ENCODE measurements at places on chromosomes 12 and 14.

DNA sequence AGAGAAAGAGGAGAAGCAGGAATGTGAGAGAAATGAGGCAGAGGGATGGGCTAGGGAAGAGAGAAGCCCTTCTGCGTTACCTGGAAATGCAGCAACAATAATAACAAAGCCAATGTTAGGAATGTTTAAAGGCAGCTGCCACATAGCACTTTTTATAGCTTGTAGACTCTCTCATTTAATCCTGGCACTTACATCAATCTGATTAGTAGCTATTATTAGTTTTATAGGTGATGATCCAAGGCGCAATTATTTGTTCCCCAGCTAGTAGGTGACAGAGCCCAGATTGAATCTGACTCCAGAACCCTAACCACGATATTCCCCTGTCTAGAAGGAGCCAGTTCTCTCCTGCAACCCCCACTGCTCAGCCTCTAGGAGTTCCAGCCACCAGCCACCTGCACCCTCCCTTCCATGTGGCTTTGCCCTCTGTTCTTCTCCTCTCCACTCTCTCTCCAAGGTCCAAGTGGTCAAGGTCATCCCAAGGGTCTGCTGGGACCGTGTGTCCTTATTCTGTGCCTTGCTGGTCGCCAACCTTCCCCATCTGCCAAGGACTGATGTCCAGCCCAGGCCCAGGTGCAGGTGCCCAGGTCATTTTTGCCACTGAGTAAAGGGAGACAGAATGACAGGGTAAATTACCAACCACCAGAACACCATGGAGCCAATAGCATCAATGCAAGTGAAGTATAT lies 29.4 kb upstream of the CIPC start:
- no peak for DNase-seq

- DNase-seq: no peak
Measured at GRCh38 chr12:116597886-116598285, 38.7 kb downstream of the MAP1LC3B2 start.

DNA sequence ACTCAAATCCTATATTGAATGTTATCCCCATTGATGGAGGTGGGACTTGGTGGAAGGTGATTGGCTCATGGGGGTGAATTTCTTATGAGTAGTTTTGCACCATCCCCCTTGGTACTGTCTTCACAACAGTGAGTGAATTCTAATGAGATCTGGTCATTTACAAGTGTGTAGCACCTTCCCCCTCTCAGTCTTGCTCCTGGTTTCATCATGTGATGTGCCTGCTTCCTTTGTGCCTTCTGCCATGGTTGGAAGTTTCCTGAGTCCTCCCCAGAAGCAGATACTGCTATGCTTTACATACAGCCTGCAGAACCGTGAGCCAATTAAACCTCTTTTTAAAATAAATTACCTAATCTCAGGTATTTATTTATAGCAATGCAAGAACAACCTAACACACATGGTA lies 302.4 kb upstream of the KITLG start:
- no peak for DNase-seq

GRCh38 chr14:103428723-103429556 lies 43.7 kb downstream of the MARK3 start:
- no peak for DNase-seq

GRCh38 chr14:67526676-67527459 lies 6.2 kb upstream of the PLEKHH1 start:
- DNase-seq: no peak

GRCh38 chr14:65040666-65041433 lies 54.2 kb downstream of the FNTB start:
- no peak for DNase-seq

DNA sequence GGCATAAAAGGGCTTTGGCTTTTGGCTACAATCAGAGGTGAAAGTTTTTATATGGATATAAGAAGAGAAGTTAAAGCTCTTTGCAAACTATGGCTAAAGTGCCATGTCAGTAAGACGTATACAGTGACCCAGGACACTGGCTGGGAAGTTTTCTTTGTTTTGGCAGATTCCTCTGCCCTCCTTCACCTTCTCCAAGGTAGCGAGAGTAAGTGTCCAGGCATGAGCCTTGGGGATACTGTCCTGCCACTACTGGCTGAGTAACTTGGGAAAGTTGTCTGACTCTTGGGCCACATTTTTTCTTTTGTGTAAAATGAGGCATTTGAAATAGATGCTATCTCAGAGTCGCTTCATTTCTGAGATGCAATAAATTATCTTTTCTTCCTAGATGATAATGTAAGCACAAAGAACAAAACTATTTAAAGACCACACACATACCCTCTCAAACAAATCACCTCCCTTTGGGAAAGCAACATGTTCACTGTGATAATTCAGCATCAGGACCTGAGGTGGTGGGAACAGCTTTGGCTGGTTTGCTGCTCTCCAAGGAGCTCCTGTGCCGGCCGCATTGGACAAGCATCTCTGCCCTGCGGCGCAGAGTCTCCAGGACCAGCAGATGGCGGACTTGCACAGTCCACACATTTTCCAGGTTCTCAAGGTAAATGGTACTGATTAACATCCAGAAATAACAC lies 106.3 kb downstream of the PTCSC3 start:
- no peak for DNase-seq

DNA sequence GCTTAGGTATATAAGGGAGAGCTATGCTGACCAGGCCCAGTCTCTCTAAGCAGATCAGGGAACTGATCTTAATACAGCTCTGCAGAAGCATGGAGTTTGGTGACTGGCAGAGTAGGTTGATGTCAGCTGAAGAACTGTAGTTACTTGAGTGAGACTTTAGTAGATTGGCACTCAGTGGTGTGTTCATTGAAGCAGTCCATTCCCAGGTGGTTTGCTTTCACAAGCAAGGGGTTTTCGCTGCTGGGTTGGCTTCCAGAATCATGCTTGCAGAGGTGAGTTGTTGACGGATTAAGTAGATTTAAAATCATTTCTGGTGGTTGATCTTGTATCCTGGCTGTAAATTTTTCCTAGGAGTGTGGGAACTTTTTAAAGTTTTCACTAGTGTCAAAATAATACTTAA lies 6.5 kb upstream of the DHRS7 start:
- no peak for DNase-seq

DNA sequence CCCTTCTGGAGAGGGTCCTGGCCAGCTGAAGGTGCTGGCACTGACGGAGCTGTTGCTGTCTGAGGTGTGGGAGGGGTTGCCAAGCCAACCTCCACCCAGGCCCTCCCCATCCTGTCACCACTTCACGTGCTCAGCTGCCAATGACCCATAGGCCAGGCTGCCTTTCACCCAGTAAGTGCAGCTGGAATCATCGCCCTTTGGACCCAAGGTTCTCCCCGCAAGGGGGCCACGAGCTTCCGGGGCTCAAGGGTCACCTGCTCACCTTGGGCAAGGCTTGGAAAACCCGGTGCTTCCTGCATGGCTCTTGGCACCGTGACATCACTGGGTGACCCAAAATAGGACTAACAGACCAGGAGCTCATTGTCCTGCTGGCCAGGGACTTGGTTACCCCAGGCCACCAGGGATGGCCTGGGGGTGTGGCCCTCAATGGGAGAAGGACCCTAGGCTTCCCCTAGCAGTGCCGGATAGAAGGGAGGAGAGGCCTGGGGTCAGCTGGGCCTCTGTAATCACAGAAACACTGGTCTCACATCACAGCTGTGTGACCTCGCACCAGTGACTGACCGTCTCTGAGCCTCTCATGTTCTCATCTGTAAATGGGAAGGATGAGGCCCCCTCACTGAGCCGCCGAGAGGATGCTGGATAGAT lies 51.3 kb downstream of the CCDC85C start:
- DNase-seq: no peak

GRCh38 chr12:90253674-90254181 lies 545.1 kb upstream of the ATP2B1 start:
- peak; percentile 1 for DNase-seq

GRCh38 chr12:104175726-104176247 lies 37.8 kb upstream of the NFYB start:
- DNase-seq: no peak

GRCh38 chr12:6052940-6053329 lies 71.5 kb downstream of the VWF start:
- DNase-seq: no peak

GRCh38 chr12:50200552-50201273 lies 33.5 kb upstream of the CERS5 start:
- no peak for DNase-seq

DNA sequence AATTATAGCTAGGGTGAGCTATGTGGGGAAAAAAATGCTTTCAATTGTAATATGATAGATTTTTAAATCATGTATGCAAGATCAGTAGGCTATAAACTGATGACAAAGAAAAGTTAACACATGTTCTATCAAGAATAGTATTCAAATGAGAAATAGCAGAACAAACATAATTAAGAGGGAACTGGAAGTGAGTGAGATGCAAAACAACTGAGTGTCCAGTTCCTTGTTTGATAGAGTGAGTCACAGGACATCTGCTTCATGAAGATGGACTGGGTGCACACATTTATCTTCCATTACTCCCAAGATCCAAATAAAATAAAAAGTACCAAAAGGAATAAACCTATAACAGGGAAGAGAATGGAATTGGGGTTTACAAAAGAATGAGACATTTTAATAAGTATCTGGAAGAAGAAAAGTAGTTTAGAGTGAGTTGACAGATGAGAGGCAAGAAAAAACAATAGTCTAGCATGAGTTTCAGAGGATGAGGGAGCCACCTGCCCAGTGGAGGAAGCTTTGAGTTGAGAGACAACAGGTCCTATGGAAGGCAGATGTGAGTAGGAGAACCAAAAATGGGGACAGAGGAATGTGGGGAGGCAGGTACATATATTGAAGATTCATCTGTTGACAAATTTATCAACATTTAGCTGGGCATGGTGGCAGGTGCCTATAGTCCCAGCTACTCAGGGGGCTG lies 178.1 kb upstream of the ARHGAP5 start:
- DNase-seq: no peak

GRCh38 chr12:123856681-123857080 lies 94.6 kb downstream of the DNAH10 start:
- DNase-seq: no peak

DNA sequence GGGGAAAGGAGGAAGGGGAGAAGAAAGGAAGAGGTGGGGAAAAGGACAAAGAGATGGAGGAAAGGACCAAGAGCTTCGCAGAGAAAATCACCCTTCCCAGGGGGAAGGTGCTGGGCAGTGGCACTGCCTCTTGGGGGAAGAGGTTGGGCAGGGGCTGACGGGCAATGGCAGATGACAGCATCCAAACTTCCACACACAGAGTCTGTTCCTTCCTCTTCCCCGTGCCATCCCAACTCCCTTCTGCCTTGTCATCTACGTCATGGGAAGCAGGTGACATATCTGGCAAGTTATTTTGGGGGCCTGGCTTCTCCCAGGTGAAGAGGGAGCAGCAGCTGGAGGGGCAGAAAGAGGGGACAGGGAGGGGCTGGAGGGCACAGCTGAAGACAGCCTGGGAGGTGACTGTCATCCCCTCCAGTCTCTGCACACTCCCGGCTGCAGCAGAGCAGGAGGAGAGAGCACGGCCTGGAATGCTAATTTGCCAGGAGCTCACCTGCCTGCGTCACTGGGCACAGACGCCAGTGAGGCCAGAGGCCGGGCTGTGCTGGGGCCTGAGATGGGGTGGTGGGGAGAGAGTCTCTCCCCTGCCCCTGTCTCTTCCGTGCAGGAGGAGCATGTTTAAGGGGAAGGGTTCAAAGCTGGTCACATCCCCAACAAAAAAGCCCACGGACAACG lies 43.9 kb upstream of the IQSEC3 start:
- no peak for DNase-seq

DNA sequence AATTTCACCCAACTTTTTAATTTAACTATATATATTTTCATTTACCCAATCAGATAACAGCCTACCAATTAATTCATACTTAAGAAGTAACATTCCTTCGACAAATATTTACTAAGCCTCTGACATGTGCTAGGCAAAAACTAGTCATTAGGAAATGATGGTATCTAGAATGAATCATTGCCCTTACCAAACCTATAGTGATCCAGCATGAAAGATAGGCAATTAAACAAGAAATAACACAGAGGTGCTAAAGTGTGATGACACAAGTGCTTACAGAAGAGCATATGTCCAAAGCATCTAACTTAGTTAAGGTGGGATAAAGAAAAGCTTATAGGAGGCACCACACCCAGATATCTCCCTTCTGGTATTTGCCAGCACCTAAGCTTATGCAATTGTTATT lies 166.5 kb upstream of the RASSF8 start:
- no peak for DNase-seq

GRCh38 chr12:131635491-131636122 lies 75.3 kb upstream of the SFSWAP start:
- DNase-seq: no peak

DNA sequence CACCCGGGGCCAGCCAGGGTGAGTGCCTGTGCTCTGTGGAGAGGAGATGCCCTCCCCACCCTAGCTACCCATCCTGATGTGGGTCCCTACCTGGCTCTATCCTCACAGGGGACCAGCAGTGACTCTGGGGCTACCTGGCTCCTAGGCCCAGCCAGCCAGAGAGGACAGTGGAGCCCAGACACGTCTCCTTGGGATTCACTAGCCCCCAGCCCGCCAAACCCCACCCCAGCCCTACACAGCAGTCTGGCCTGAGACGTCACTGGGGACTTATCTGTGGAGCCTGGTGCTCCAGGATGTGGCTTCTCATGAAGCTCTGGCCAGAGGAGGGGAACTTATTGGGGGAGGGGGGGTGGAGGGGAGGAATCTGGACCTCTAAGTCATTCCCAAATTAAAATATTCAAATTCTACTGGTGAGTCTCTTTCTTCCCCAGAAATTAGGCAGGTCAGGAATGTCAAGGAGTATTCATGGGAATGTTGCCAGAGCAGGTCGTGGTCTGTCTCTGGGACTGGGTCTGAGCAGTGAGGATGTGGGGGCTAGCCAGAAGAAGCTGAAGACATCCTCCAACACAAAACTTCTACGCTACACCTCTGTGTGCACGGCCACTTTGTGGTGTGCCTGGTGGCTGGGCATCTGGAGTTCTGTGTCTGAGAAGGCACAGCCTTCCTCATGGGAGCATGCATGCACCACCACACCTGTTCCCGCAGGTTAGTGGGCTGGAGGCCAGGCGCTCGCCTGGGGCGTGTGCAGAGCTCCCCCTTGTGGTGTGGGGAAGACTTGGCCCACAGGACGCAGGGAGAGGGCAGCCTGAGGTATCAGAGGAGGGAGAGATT lies 2.7 kb downstream of the CMTM5 start:
- peak; percentile 59 for DNase-seq

DNA sequence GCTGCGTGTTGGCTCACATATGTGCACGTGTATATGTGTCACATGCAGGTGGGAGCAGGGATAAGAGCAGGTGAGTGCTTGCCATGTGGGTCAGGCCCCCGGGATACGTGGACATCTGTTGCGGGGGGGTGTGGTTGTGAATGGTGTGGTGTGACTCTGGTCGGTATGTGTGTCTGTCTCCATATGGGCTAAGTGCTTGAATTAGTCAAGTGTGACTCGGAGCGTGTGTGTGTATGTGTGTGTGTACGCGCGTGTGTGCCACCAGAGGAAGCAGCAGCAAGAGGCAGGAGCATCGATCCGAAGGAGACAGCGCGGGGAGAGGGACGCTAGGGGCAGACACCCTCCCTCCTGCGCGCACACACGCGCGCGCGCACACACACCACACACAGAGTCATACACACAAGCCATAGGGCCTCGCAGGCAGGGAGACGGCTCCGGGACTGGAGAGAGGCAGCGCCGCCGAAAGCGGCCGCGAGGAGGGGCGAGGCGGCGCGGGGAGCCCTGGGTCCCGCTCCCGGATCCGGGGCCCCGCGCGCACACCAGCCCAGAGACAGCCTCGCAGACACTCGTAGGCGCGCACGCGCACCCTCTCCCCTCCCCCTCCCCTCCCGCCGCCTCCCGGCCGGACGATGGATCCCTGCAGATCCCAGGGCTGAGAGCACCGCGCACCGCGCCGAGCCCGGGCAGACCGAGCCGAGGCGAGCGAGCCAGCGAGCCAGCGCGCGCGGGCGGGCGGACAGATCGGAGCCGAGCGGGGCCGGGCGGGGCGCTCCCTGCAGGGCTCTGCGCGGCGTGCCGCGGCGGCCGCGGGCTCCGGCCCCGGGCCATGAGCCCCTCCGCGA lies at the start of gene ASIC1:
Gene ASIC1, plus strand, starts transcription at position 597 of the 842 bp plus-strand sequence. CDS start 1,171 bp downstream, outside the sequence.
- DNase-seq: no peak
